ENCODE measurements at places on chromosomes 5 and 9. TPM values are rescaled to one million over a fixed set of nuclear protein-coding genes. Genes with fewer than 3 reads are reported as not detected.
A peak's percentile ranks its signal among the peaks of the same experiment; 100 is the strongest.

Gene LCN1
- not detected for polyA plus RNA-seq

Gene AFAP1L1
- 98.1 TPM for polyA plus RNA-seq

Gene SOHLH1
- 0.20 TPM for polyA plus RNA-seq

Gene SPATA31E1
- polyA plus RNA-seq: not detected

Gene FOXD4L5
- polyA plus RNA-seq: 0.96 TPM

Gene AK3
- polyA plus RNA-seq: 40.9 TPM

Gene LEAP2
- polyA plus RNA-seq: 3.2 TPM

Gene LCN2
- polyA plus RNA-seq: 0.98 TPM

Gene SPATA31D4
- not detected for polyA plus RNA-seq

DNA sequence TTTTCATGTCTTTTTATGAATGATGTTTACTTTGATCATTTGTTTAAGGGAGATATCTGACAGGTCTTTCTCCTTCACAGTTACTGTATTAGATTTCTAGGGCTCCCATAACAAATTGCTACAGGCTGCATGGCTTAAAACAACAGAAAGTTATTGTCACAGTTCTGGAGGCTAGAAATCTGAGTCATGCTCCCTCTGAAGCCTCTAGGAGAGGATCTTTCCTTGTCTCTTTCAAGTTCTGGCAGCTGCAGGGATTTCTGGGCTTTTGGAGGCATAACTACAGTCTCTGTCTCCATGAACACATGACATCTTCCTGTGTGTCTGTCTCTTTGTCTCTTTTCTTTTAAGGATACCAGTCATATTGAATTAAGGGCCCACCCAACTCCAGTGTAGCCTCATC lies 557.3 kb upstream of the SEMA6A start:
- DNase-seq: no peak

GRCh38 chr5:96716716-96717115 lies 54.5 kb downstream of the CAST start:
- DNase-seq: no peak

GRCh38 chr5:131795228-131795627 lies 1.6 kb downstream of the FNIP1 start:
- peak; percentile 4 for DNase-seq

DNA sequence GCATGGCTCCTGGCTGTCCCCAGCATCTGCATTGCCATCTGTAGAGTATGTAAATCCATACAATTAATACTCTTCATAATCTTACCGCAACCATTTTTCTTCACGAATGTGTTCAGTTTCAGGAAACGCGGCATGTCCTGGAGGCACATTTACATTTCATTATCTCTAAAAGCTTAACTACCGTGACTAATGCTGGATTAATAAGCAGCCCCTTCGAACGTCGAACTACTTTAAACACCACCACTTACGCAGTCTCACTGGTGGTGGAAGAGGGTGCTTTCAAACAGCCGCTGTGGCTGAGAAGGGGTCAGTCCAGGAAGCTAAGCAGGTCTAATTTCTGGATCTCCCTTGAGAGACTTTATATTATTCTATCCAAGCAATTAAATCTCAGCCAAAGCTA lies 85.6 kb downstream of the C5orf15 start:
- no peak for DNase-seq

DNA sequence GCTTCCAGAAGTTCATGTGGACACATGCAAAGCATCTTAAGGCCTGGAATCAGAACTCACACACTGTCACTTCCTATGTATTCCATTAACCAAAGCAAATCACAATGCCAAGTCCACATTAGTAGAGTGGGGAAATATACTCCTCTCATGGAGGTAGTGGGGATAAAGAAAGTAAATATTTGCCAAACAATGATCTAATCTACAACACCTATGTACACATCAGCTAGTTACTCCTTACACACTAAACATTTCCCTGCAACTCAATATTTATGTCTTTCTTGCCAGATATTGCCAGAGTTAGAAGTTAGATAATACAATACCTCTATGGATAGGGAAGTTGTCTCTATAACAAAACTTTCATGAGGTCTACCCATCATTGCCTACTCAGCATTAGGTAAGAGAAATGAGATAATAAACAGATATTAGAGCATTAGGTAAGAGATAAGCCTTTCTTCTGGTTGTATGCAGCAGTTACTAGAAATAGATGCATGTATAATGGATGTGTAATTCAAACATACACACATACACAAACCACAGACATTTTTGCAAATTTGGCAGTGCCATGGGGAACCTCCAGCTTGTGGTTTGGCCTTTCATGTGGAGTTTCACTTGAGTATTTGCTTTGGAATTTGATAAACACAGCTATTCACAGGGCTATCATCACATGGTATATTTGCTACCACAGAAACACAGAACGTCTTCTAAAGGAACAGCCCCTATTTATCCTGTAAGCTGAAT lies 196.5 kb downstream of the TLE1 start:
- DNase-seq: no peak

DNA sequence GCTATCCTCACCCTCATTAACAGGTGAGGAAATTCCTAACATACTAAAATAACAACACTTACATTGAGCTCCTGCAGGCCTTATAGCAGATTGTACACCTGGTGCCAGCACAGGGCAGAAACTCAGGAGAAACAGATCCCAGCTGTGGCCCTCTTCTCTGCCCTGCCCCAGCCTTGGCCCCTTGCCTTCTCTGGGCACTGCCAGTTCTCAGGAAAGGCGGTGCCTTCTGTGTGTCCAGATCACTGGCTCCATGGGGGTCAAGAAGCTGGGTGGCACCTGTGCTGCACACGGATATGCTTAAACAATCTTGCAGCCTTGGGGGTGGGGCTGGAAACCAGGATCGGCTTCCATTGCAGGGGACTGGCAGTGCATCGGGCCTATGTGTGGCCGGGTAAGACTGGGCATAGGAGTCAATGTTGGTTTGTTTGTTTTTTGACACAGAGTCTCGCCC lies 19.3 kb downstream of the KYAT1 start:
- DNase-seq: no peak

DNA sequence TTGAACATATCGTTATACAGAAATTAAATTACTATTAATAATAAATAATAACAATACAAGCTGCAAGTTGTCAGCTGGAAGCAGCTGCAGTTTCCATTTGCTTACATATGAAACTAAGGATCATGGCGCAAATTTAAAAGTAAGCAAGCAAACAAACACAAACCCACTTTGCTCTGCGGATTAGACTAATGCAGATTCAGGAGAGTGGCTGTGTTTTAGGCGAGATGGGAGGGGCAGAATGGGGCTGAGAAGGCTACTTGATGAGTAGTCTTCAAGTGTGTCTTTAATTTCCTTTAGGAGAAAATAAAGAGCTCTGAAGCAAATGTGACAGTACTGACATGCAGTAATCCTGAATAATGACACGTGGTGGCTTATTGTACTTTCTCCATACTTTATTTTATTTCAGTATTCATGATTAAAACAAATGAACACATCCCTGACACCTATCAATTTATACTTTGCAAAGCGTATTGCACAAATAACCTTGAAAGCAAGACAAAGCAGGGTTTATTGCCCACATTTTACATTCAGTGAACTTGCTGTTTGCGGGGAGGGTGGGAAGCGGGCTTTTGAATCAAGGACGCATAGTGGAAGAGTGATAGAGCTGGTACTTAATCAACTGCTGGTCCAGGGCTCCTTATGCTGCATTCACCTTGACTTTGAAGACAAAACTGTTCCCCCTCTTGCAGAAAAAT lies 221.4 kb upstream of the TRIM32 start:
- no peak for DNase-seq

GRCh38 chr9:16360247-16360646 lies 510.2 kb downstream of the BNC2 start:
- no peak for DNase-seq

GRCh38 chr9:78559449-78559885 lies 262.5 kb downstream of the PSAT1 start:
- DNase-seq: no peak

DNA sequence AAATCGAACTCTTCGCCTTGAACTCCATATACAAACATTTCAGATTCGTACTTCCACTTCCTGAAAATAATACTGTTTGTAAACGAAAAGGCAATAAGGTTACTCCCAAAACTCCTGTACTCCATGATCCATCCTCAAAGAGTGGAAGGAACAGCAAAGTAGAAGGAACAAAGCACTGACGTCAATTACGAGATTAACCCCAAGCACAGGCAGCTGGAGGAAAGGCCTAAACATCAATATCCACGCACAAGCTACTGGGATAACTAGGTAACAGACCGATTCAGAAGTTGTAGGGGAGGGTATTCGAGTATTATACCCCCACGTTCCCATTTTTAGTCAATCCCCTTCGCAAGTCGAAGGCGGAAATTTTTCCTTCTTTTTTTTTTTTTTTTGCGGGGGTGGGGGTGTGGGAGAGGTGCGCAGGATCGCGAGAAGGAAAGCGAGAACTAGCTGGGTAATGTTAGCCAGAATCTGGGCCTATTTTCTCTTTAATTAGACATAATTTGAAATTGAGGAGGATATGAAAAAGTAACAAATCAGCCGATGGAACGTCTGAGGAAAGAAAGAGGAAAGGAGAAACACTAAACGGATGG lies 909 bp downstream of the AFF4 start:
- peak; percentile 64 for DNase-seq

DNA sequence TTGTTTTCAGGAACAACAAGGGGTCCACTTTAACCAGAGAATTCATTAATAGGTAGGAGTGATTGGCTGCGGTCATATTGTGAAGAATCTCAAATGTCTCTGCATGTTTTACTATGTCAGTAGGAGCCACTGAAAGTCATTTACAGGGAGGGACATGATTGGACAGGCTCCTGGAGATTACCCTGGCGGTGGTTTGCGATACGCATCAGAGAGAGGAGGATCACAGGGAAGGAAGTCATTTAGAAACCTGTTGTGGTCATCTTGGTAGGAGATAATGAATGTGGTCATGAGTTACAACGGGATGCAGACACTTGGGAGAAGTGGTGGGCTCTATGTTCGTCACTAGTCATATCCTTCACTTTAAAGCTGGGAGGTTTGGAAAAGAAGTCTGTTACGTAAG lies 262.8 kb downstream of the FAM114A2 start:
- DNase-seq: no peak

GRCh38 chr9:8802242-8802641 lies 1002.7 kb upstream of the DMAC1 start:
- DNase-seq: no peak

GRCh38 chr5:125813221-125813974 lies 609.8 kb upstream of the GRAMD2B start:
- DNase-seq: no peak

Data from muscle of back (tissue), 13 donors.